DMS153 (cell line): ENCODE measurements at places on chromosomes 5 and 9.

DNA sequence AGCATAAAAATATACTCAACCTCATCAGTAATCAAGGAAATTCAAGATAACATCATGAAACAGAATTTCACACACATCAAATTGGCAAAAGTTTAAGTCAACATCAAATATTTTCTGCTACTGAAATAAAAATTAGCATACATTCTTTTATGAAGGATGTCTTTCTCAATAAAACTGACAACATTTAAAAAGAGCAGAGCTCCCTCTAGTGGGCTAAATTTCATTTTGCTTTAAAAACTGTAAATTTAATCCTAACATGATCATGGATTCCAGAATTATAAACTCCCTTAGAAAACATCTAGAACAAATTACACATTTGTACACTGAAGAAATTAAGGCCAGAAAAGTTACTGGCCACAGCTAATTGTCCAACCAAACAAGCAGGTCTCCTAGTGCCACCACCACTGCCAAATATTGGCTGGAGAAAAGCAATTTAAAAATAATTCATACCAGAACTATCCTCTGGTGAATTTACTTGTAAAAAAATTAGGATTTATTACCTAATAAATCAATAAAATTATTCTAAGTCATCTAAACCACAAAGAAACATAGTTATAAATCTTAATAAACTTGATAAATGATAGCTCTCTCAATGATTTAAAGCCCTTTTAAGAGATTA is 31.2 kb downstream of the DEPDC1B start:
- no peak for DNase-seq

DNA sequence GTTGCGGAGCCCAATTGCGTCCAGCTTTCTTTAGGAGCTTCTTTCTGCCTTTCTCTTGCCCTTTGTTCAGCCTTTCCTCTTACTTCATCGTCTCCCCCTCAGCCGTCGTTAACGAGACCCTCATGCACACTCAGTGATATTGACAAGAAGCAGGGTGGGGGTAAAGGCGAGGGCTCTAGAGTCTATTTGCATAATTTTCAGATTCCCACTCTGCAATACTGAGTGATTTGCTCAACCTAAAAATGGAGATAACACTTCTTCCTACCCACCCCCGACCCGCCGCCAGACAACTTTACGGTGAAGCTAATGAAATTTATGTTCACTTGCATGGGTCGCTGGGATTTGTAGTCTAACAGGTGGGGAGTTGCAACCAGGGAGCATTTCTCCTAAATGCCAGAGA is 1.3 kb upstream of the TBC1D2 start:
- DNase-seq = no peak

- DNase-seq = no peak
Measured at GRCh38 chr5:162512935-162513565, 445.5 kb downstream of the GABRG2 start.

DNA sequence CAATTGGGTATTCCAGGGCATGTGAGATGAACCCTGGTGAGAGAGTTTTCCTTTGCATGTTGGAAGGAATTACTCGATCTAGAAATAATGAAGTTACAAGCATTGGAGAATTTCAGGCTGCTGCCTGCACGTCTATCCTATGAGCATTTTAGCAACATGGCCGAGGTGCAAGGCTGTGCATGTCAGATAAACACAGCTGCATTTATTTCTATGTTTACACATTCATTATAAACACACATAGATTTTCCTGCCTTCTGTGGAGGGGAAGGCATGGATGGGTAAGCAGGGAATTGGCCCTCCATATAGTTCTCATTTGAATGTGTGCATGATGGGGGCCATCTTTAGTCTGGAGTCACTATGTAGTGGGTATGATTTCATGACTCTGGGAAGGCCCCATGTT is 42.3 kb downstream of the AOPEP start:
- DNase-seq = no peak
